Naive thymus-derived CD4-positive, alpha-beta T cell (primary cell): ENCODE measurements at places on chromosomes 1 and 21. TPM values are rescaled to one million over a fixed set of nuclear protein-coding genes. Genes with fewer than 3 reads are reported as not detected.

The E2F2 gene
- not detected for polyA plus RNA-seq

The ZMYM4 gene
- 28.2 TPM for polyA plus RNA-seq

The TBX19 gene
- polyA plus RNA-seq: 1.1 TPM

The PUSL1 gene
- polyA plus RNA-seq: 26.1 TPM

The FOXO6 gene
- not detected for polyA plus RNA-seq
